ENCODE measurements at places on chromosomes 2 and 18.

DNA sequence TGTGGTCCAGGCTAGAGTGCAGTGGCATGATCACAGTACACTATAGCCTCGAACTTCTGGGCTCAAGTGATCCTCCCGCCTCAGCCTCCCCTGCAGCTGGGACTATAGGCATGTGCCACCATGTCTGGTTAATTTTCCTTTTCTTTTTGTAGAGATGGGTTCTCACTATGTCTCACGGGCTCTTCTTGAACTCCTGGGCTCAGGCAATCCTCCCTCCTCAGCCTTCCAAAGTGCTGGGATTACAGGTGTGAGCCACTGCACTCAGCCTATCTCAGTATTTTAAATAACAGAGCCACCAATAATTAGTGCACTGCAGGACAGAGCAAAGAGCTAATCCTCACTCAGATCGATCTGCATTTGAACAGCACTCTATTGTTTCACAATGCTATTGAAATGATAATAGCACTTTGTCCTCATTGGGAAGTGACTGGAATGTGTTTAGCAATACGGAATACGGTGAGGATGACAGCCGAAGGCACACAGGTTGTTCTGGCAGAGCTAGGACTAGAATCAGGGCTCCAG lies 335.9 kb downstream of the DLGAP1 start:
- no peak for DNase-seq

DNA sequence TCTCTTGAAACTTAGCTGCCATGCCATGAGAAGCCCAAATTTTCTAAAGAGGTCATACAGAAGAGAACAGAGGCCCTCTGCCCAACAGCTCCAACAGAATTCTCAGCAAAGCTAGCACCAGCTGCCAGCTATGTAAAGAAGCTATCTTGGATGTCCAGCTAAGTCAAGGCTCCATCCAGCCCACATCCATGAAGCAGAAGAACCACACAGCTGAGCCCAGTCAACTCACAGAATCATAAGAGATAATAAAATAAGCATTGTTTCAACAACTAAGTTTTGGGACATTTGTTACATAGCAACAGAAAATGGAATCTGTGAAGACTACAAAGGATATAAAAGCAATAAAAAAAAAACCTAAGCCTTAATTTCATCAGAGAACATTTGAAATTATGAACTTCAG lies 434.3 kb downstream of the TXNL1 start:
- DNase-seq = no peak

DNA sequence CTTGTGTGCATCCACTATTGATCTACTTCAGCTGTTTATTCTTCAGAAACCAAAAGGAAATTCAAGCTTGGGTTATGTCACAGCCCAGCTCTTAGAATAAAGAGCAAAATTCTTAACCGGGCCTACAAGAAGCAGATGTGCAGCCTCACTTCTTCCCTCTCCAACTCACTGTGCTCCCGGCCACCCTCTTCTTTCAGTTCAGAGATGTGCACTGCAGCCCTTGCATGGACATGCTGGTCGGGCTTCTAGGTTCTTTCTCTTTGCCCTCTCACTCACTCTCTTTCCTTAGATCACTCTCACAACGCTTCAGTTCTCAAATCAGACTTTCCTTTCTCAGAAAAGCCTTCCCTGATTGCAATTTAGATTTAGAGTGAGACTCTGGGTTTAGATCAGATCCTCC lies 104.1 kb downstream of the CHN1 start:
- DNase-seq = no peak

DNA sequence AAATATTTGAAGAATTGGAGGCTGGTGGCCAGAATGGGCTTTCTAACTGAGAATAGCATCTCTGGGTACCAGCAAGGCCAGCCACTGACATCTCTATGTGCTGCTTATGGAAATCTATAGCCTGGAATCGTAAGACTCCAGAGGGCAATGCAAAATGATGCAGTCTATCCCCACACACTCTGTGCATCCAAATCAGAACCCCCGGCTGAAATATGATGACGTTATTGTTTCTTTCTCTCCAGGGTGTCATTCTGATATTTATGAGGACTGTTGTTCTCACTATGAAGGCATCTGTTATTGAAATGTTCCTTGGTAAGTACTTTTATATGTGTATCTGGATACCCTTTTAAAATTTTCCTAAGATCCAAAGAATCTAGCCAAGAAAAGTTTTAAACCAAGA lies 19.6 kb downstream of the VIT start:
- DNase-seq = no peak

DNA sequence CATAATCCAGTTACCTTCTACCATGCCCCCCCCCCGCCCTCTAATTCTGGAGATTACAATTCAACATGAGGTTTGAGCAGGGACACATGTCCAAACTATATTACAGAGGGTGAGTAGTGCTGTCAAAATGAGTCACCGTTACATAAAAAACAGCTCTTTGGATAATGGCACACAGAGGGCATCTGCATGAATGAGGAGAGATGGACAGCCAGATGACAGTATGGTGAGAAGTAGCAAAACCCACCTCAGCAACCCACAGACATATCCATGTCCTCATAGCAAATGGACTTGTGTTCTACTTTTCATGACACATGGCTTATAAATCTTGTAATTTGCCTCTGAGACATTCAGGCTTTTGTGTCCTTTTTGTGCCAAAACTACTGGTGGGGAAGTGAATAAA lies 132.0 kb downstream of the EML6 start:
- no peak for DNase-seq

DNA sequence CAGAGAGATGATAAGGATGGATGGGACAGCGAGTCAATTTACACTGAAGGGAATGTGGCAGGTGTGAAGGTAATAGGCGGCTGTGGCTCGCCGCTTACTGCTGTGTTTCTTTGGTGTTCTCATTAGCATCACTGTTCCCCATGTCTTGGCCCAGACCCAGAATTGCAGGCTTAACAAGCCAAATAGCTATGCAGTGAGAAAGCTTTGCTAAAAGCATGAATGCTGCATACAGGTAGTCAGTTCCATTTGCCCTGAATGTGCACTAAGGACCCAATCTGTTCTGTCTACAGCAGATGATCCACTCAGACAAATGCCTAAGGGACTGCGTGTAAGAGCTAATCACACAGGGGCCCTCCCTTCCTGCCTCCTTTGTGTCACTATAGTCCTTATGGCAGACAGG lies 262.6 kb downstream of the DCDC2C start:
- DNase-seq = no peak

- DNase-seq = no peak
Observed at GRCh38 chr18:45708831-45709230, 15.2 kb upstream of the SLC14A1 start.

- no peak for DNase-seq
Observed at GRCh38 chr2:109594246-109594885, 19.4 kb downstream of the SEPTIN10 start.

- DNase-seq = no peak
Observed at GRCh38 chr18:57431467-57432080, 3.6 kb upstream of the ONECUT2 start.

DNA sequence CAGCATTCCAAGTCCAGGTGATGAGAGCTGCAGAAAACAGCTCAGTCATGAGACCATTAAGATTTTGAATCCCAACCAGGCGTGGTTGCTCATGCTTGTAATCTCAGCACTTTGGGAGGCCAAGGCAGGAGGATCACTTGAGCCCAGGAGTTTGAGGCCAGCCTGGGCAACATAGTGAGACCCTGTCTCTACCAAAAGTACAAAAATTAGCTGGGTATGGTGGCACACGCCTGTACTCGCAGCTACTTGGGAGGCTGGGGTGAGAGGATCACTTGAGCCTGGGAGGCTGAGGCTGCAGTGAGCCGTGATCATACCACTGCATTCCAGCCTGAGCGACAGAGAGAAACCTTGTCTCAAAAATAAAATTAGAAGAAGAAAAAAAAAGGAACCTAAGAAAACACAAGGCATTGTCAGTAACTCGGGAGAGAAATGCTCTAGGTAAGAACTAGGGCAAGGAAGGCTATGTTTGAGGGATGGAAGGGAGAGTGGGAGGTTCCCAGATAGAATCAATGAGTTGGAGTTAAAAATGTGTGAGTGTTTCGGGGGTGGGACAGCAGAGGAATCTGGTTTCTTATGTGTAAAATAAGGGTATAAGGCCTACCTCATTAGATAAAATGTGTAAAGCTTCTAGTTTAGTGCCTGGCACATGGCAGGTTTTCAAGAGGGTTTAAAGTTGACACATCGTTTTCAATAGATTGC lies 23.3 kb upstream of the MTA3 start:
- DNase-seq = no peak

DNA sequence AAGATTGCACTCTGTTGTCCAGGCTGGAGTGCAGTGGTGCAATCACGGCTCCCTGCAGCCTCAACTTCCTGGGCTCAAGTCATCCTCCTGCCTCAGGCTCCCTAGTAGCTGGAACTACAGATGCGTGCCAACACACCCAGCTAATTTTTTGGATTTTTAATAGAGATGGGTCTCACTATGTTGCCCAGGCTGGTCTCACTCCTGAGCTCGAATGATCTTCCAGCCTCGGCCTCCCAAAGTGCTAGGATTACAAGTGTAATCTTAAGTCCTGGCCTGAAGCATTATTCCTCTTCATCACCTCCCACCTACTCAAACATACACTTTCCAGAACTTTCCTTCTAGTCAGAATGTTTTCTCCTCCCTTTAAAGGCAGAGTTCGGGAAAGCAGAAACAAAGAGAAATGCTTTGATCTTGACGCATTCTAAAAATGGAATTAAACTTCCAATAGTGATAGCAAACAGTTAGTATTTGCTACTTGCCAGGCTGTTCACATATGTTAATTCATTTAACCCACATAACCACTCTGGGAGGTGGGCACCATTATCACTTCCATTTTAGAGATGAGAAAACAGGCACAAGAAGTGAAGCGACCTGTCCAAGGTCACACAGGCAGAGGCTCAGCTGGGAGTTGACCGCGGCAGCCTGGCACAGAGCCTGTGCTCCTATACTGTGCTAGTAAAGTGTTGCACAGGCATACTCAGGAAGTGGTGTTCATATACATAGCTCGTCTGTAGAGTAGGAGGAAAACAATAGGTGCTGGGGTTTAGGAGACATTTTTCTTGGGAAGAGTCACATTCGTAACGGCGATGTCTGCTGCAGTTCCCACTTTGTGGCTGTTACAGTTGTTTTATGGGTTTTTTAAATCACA lies 24.6 kb downstream of the TEX44 start:
- no peak for DNase-seq

- DNase-seq = no peak
Observed at GRCh38 chr2:188158337-188159100, 133.2 kb upstream of the GULP1 start.

DNA sequence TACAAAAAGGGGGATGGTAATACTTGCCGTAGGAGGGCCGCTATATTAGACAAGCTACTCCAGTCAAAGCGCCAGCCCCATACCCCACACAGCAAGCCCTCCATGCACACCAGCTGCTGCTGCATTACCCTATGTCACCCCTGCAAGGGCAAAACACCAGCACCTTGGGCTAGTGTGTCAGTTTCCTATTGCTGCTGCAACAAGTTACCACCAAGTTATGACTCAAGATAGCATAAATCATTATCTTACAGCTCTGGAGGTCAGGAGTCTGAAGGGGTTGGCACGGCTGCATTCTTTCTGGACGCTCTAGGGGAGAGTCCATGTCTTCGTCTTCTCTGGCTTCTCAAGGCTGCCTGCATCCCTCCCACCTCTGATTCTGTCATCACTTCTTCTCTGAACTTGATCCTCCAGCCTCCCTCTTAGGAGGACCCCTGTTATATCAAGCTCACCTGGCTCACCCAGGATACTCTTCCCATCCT lies 88.6 kb upstream of the ACAA2 start:
- no peak for DNase-seq

GRCh38 chr2:134352844-134353243 lies 99.0 kb downstream of the MGAT5 start:
- no peak for DNase-seq

DNA sequence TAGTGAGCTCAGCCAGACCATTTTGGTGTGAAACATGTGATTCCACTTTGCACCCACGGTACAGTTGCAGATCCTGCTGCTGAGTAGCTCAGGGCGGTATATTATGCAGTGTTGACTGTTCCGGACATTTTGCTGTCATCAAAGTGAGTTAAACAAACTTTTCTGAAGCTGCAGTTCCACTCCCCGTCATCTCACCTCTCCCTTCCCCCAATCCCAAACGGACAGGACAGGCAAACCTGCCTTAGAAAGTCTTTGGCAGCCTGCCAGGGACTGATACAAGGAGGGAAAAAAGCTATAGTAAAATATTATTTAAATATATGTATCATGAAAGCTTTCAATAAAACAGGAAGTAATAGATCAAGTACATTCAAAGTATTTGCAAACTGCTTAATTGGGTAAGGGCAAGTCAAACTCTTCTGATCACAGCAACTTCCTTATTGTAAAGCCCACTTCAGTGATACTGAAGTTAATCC lies 35.5 kb upstream of the SP5 start:
- DNase-seq = no peak

- no peak for DNase-seq
Observed at GRCh38 chr2:136008205-136008865, 22.9 kb upstream of the DARS1 start.
